ENCODE measurements at places on chromosomes 2 and 18. TPM values are rescaled to one million over a fixed set of nuclear protein-coding genes. Genes with fewer than 3 reads are reported as not detected.

MGAT4A gene
- total RNA-seq = 93.7 TPM

BOLL gene
- not detected for total RNA-seq

TMEM214 gene
- total RNA-seq = 52.4 TPM

KIAA2012 gene
- total RNA-seq = not detected

CNTNAP5 gene
- total RNA-seq = not detected

GPR39 gene
- total RNA-seq = not detected
